Activated T-helper 17 cell treated with anti-CD3 and anti-CD28 coated beads, Interleukin-2, amount 50 U/mL, for 72 hours (primary cell): ENCODE measurements at places on chromosomes 6 and 20. TPM values are rescaled to one million over a fixed set of nuclear protein-coding genes. Genes with fewer than 3 reads are reported as not detected.

DNA sequence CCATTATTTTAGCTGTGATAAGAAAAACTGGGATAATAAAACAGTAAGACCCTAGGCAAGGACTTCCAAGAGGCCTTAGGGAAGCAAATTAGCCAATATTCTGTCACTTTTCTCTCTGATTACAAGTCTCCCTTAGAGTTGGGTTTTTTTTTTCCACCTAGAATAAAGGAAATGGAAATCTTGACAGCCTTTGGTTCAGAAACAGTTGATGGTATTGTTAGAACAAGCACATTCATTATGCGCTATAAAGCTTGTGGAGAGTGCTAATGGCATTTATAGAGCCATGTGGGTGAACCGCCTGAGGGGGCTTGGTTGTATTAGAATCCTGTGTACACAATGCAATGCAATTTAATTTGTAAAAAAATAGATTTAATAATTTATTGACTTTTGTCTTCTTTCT, 88.9 kb upstream of the OGFRL1 start:
- no peak for ATAC-seq

GRCh38 chr6:7590918-7591302, 912 bp downstream of the SNRNP48 start:
- no peak for ATAC-seq

DNA sequence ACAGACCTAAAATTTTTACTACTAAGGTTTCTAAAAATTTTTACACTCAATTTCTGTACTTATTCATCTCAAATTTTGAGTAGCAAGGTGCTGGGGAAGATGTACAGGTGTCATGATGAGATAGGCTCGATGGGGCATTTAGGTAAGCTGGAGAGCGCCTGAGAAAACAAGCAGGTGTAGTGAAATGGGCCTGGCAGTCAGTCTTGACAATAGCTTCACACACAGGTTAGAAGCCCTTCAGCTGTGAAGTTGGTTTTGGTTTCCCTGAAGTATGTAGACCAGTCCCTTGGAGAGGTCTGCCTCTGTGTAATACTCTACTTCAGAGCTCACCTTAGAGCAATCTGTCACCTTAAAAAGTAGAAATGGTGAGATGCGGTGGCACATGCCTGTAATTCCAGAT, 144.0 kb upstream of the SCGN start:
- no peak for ATAC-seq

DNA sequence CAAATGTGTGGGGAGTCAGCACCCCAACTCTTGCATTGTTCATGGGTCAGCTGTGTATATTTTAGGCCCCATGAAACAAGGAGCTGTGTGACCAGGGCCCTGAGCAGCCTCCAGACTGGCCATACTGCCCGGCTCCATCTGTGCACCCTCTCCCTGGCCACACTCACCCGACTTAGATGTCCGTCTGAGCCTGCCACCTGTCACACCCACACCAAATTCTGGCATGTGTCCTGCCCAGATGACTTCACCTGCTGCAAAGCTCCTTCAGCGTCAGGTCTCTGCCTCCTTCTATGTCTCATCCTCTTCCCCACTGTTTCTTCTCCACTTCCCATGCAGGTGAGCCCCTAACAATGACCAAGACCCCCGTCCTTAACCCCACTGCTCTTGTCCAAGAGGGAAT, 88.1 kb upstream of the THBS2 start:
- ATAC-seq: no peak

GRCh38 chr20:36506253-36506652, 35.1 kb upstream of the MYL9 start:
- ATAC-seq: peak; percentile 33

GRCh38 chr6:7673063-7673536, 52.8 kb upstream of the BMP6 start:
- no peak for ATAC-seq

DNA sequence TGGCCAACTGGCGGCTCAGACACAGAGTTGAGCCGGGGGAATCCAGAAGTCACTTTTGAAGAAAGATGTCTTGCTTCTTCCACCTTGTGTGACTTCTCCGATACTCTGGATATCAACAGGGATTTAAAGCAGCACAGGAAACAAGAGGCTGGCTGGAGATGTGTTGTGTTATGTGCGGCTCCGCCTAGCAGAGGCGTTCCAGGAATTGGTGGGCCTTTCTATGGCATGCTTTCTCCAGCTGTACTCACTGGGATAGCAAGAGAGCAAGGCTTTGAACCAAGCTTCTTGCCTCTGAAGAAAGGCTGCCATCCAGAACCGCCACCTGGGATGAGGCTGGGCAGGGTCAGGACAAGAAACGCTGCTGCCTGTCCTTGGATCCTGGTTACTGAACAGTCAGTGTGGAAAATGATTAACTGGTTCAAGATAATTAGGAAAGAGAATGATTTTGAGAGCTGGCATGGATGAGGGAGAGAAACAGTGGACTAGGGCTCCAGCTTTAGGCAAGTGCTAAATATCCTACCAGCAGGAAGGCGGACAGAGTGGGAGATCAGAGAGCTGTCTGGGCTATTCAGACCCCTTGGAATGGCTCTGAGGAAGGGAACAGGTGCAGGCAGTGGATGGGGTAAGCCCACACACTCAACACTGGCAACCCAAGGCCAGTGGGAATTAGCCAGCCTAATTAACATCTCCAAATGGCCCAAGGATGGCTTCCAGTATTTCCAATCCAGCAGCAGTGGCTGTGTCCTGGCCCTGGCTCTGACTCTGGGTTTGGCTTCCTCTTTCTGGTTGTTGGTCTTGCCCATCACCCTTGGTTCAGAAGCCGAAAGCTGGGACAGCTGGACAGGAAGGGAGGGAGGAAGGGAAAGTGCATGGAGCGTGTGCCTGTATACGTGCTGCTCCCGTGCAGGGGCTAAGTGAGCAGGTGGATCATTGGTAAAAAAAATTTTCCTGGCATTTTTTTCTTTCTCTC, 31.9 kb downstream of the INSM1 start:
- ATAC-seq: no peak

GRCh38 chr6:126631363-126631762, 291.4 kb downstream of the CENPW start:
- ATAC-seq: no peak

DNA sequence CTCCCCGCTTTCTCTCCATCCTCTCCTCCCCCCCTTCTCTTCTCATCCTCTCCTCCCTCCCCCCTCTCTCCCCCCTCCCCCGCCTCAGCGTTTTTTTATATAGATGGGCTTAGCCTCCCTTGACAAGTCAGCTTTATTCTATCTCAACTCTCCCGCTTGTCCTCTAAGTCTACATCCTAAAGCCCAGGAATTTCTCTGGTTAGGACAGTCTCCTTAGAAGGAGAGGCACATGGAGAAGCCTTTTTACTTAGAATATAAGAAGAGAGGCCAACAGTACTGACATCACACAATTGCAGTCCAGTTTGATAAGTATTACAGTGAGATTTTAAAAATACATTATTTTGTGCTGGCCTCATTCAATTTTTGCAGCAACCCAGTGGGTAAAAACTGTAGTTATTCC, 83.5 kb downstream of the LYRM2 start:
- ATAC-seq: no peak

DNA sequence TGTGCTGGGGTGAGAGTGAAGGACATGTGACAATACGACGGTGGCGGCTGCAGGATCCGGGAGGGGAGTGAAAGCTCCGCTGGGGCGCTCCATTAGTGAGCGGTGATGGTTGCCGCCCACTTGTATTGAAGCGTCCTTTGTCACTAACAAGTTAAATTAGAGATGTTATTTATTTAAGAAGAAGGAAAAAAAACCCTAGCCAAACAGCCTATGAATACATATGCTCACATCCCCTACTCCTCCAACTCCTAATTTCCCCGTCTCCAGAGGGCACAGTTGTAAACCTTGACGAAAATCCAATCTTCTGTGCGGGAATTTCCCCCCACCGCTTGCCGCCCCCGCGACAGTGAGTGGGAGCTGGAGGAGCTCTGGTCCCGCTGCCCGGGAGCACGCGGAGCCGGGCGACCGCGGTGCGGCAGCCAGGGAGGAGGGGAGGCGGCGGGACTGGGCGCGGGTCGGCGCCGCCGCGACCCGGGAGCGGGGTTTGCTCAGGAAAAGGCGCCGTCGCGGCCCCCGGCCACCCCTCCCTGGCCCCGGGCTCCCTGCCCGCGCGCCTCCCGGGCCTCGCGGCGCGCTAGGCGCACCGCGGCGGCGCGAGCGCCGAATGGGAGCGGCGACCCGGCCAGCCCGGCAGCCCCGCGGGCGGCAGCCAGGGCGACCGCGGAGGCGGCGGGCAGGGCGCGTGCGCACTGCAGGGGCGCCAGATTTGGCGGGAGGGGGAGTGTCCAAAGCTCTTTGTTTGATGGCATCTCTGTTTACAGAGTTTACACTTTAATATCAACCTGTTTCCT, at the start of gene MYB:
Gene MYB, plus strand, starts transcription at position 767 of the 791 bp plus-strand sequence. CDS start 206 bp downstream, outside the sequence.
- ATAC-seq: peak; percentile 34

DNA sequence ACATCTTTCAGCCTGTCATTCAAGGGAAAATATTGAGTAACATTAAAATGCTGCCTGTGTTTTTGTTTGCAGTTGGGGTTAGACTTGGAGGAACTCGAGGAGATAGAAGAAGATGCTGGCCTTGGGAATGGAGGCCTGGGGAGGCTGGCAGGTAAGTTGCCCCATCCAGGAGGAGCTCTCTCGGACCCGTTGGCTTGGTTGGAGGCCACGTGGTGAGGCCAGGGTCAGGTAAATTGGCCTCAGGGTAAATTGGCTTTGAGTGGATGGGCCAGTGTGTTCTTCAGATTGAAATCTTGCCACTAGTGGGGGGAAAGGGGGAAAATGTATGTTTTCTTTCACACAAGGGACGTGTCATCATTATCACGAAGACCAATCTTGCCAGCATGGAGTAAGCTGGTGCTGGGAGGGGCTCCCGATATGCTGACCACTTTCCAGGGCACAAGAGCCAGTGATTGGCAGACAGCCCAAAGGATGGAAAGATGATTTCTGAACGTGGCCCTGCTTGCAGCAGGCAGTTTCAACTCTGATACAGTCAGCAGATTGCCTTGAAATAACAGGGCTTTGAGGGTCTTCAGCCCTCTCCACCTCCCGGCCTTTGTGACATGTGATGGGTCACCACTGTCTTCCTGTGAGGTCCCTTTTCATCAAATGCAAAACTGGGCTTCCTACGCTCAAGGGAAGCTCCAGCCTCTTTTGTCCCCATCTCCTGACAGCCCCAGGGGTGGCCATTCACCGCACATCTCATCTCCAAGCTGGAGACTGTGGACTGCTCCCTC, 21.4 kb downstream of the PYGB start:
- ATAC-seq: no peak

DNA sequence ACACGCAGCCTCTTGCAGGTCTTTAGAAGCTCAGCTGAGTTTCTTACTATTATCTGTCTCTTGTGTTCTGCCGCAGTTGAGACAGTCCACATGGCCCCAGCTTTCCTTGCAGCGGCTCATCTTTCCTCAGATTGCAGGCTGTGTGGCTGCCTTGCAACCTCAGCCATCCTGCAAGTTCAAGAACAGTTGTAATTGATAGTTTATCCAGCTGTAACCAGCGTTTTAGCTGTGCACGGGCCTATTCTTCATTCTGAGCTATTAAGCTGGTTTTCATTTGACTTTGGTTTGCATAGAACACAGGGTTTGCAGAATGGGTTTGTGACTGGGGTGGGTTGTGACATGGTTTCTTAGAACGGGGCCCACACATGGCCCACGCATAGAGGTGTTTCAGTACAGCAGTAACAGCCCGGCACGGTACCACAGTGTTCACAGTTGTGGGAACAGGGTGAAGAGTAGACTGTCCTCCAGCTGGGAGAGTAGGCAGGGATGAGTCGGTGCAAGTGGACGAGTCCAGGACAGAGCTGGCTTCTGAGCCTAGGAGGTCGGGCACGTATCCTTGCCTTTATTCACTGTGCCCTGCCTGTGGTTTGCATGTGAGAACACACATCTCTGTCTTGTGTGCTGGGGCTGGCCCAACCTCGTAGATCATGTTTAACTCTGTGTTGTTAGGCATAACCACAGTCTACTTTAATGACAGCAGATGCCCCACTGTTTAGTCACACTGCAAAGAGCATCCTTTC, 89.2 kb downstream of the RPP40 start:
- peak; percentile 72 for ATAC-seq

DNA sequence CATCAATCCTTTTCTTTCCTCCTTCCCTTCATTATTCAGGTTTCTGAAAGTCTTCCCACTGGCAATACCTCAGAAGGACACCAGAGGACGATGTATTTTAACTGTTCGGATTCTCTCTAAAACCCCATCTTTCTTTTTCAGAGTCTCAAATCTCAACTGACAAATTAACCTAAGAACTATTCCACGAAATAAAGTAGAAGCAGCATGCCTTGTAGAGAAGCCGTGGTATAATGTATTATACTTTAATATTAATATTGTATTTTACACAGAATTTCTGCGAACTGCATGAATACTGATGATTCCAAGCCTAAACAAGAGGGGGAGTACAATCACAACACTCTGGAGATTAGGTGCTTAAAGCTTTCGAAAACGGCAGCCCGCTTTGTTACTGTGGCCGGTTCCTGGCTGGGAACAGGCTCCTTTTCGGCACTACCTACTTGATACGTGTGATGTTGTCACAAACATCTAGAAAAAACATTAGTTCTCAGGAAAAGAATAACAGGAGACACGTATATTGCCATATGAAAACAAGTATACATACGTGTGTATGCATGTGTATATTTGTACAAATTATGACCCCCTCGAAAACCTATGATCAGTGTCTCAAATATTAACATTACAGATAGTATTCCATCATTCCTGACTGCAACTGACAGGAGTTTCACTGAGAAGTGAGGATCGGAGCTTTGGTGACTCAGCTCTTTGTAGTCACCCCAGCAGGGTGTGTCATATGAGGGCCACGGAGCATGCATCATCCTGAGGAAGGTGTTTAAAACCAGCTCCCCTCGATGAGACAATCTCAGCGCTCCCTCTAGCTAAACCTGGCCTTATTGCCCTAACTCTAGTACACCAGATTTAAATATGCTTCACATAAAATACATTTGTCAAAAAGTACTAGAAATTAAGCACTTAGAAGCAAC, 319.7 kb upstream of the TCF21 start:
- peak; percentile 96 for ATAC-seq

GRCh38 chr20:48673507-48673906, 154.3 kb downstream of the PREX1 start:
- peak; percentile 31 for ATAC-seq

- no peak for ATAC-seq
These were observed 67.7 kb downstream of the PHACTR2 start for GRCh38 chr6:143745166-143746133.

KIAA0408 gene
- total RNA-seq: 10.8 TPM

NRSN1 gene
- not detected for total RNA-seq

PCSK2 gene
- not detected for total RNA-seq

PI16 gene
- total RNA-seq: 1.8 TPM

C20orf204 gene
- total RNA-seq: 12.8 TPM

PRDM1 gene
- 149 TPM for total RNA-seq

CEP85L gene
- 46.2 TPM for total RNA-seq

SOD2 gene
- total RNA-seq: 112 TPM
